ENCODE measurements at places on chromosomes 5 and 9. TPM values are rescaled to one million over a fixed set of nuclear protein-coding genes. Genes with fewer than 3 reads are reported as not detected.

Gene SPAG8
- total RNA-seq = 0.21 TPM

Gene TICAM2
- total RNA-seq = 1.6 TPM

Gene ANKRD18B
- not detected for total RNA-seq

Gene NR4A3
- 9.7 TPM for total RNA-seq

Gene AHRR
- 0.85 TPM for total RNA-seq

Gene PLAC8L1
- total RNA-seq = not detected

Gene PCDHA5
- total RNA-seq = 0.14 TPM

Gene SLC45A2
- total RNA-seq = not detected

Gene ITK
- total RNA-seq = 8.2 TPM

Gene SPINK5
- total RNA-seq = 0.54 TPM

Gene PCDHA3
- 0.68 TPM for total RNA-seq
